ENCODE measurements at places on chromosomes 3 and 15.

- no peak for DNase-seq
- H3K4me3 ChIP-seq, result no peak overlapping the region
- H3K27ac ChIP-seq, result no peak overlapping the region
- peaks cover 12% of the 10 kb centered on the region for H3K36me3 ChIP-seq
Measured at GRCh38 chr15:36671017-36671416, 91.6 kb downstream of the CDIN1 start.

GRCh38 chr3:13483988-13484695, 4.0 kb downstream of the HDAC11 start:
- H3K27me3 ChIP-seq, result no peaks in the 10 kb centered on the region
- no peak for DNase-seq
- no peak overlapping the region for H3K4me3 ChIP-seq
- peaks cover 12% of the 10 kb centered on the region for H3K36me3 ChIP-seq

GRCh38 chr3:30604093-30604492, 2.3 kb upstream of the TGFBR2 start:
- no peaks in the 10 kb centered on the region for H3K27me3 ChIP-seq
- H3K36me3 ChIP-seq, result no peaks in the 10 kb centered on the region
- no peak for DNase-seq
- H3K4me3 ChIP-seq, result no peak overlapping the region
- no peak overlapping the region for H3K27ac ChIP-seq
- H3K4me1 ChIP-seq, result peaks cover 4% of the 10 kb centered on the region

GRCh38 chr3:33355611-33356010, 78.4 kb downstream of the FBXL2 start:
- H3K27me3 ChIP-seq, result no peaks in the 10 kb centered on the region
- DNase-seq, result no peak
- no peak overlapping the region for H3K27ac ChIP-seq
- peaks cover 1% of the 10 kb centered on the region for H3K4me1 ChIP-seq
- H3K4me3 ChIP-seq, result no peak overlapping the region
- H3K36me3 ChIP-seq, result no peaks in the 10 kb centered on the region

- no peak overlapping the region for H3K4me3 ChIP-seq
- no peaks in the 10 kb centered on the region for H3K27me3 ChIP-seq
- no peak overlapping the region for H3K27ac ChIP-seq
- H3K36me3 ChIP-seq, result no peaks in the 10 kb centered on the region
Measured at GRCh38 chr3:108152274-108152673, 61.4 kb upstream of the CD47 start.

- no peaks in the 10 kb centered on the region for H3K4me1 ChIP-seq
- no peak overlapping the region for H3K4me3 ChIP-seq
- DNase-seq, result no peak
- H3K27ac ChIP-seq, result no peak overlapping the region
- no peaks in the 10 kb centered on the region for H3K27me3 ChIP-seq
Measured at GRCh38 chr3:35966629-35967464, 327.5 kb downstream of the ARPP21 start.

- H3K27me3 ChIP-seq, result no peaks in the 10 kb centered on the region
- no peak overlapping the region for H3K27ac ChIP-seq
- no peak for DNase-seq
- no peak overlapping the region for H3K4me3 ChIP-seq
Measured at GRCh38 chr3:159319156-159319555, 517.3 kb downstream of the MFSD1 start.

DNA sequence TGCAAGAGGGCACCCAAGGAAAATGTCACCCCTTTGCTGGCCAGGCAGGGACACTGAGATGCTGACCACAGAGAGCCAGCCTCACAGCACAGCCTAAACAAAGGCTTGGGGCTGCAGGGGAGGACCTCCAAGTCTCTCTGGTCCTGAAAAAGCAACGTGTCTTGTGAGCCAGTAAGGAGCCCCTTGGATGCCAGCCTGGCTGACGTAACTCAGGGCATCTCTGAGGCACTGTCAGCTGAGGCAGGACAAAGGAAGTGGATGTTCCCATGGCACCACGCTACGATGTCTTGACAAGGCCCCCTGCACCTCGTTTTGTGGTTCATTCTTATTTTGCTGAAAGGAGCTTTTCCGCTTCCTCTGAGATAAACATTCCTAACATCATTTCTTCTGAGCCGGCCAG, 160.7 kb downstream of the OR4M2 start:
- H3K27me3 ChIP-seq, result no peaks in the 10 kb centered on the region
- no peak for DNase-seq
- H3K27ac ChIP-seq, result no peak overlapping the region
- no peaks in the 10 kb centered on the region for H3K36me3 ChIP-seq
- H3K4me3 ChIP-seq, result no peak overlapping the region
- H3K4me1 ChIP-seq, result no peaks in the 10 kb centered on the region

DNA sequence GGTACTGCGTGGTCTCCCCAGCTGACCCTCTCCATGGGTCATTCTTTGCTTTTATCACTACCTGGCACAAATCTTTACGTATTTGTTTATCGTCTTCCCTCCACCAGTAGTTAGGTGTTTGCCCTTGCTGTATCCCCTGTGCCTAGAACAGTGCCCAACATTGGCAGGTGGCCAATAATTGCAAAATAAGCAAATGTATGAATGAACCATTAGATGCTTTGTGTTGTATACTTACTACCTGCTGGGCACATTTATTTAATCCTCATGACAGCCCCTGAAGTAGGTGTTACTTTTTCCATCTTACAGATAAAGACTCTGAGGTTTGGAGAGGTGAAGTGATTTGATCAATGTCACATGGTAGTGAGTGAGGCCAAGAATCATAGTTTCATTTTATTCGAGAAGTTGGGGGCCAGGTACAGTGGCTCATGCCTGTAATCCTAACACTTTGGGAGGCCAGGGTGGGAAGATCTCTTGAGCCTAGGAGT, 2.0 kb upstream of the TWF2 start:
- no peaks in the 10 kb centered on the region for H3K27me3 ChIP-seq
- H3K4me1 ChIP-seq, result peaks cover 47% of the 10 kb centered on the region
- H3K27ac ChIP-seq, result no peak overlapping the region
- DNase-seq, result no peak
- no peaks in the 10 kb centered on the region for H3K36me3 ChIP-seq
- no peak overlapping the region for H3K4me3 ChIP-seq

DNA sequence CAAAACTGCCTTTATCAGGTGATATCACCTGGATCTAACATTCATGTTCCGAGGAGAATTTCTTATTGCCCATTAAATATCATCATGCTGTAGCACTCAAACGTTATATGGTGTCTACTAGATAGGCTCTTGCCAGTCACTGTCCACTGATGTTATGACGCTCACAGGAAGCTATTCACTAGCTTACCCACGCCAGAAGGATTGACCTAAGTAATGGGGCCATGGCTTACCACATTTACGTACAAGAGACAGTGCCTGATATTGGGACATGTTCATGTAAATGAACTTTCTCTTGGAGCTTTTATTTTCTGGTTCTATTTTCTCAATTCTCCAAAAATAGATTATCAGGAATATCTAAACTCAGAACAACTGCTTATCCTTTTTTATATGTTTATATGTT, 91.7 kb upstream of the NAALADL2 start:
- H3K27me3 ChIP-seq, result no peaks in the 10 kb centered on the region
- no peak for DNase-seq
- no peak overlapping the region for H3K4me3 ChIP-seq
- no peaks in the 10 kb centered on the region for H3K4me1 ChIP-seq
- H3K27ac ChIP-seq, result no peak overlapping the region

DNA sequence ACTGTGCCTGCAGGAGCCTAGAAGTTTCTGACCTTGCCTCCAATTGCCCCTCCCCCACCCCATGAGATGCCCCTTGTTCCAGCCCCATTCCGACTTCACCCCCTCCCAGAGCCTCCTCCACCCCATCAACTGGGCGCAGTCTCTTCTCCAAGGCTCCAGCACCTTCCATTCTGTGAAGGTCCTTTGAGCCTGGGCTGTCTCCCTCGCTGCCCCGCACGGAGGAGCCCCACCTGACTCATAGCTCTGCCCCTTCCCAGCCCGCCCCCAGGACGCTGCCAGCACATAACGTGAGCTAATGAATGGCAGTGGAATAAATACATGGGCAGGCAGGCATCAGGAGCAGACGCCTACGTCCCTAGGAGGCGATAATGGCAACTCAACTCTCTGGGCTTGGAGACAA, 113.1 kb downstream of the NUP210 start:
- peaks cover 4% of the 10 kb centered on the region for H3K27me3 ChIP-seq
- no peaks in the 10 kb centered on the region for H3K36me3 ChIP-seq
- H3K4me3 ChIP-seq, result no peak overlapping the region
- no peak overlapping the region for H3K27ac ChIP-seq

DNA sequence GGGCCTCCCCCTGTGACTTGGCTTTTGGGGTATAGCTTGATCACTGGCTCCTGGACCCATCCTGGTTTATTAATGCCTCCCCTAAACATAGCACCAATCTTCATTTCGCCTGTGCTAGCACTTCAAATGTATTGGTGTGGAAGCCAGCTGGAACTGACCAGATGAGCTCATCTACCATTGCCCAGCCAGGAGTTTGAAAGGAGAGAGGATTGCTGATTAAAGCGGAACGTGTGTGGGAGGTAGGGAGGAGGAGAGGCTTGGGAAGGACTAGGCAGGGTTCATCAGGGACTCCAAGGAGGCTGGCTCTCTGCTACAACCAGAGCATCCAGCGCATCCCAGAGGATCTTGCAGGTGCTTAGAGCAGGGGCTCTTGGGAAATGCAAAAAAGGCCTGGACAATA, 34.4 kb upstream of the TLE3 start:
- no peaks in the 10 kb centered on the region for H3K36me3 ChIP-seq
- H3K27ac ChIP-seq, result no peak overlapping the region
- no peak overlapping the region for H3K4me3 ChIP-seq
- peaks cover 44% of the 10 kb centered on the region for H3K27me3 ChIP-seq

DNA sequence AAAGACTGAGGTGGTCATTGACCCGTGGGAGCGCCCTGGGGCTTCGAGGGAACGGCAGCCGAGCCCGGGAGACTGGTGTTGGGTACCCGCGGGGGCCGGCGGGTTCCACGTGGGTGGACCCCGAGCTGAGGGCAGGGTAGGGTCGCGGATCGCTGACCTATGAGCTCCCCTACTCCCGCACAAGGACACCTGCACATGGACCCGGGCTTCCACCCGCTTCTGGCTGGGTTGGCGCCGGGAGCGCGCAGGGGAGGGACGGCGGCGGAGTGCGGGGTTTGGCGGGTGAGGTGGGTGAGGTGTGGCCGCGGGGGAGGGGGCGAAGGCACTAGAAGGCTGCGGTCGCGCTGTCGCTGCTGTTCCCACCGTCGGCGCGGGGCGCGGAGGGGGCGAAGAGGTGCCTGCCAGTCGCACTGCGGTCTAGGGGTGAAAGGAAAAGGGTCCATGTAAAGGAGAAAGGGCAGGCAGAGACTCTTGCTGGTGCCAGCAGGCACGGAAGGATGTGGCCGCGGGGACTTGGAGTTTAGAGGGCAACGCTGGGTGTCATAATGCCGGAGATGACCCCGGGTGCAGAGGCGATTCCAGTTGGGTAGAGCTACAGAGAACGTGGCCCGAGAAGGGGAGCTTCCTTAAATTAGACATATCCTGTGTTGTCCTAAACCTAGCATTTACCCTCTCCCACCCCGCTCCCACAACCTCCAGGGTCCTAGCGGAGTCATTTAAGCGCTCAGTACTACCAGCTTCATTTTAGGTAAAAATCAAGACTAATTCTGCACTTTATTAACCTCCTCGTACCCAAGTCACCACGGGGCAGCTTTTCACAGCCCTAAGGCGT, 245.9 kb upstream of the TOPAZ1 start:
- no peak for DNase-seq
- H3K4me3 ChIP-seq, result peak overlapping the region; percentile 95
- peaks cover 43% of the 10 kb centered on the region for H3K4me1 ChIP-seq
- no peaks in the 10 kb centered on the region for H3K27me3 ChIP-seq
- peak overlapping the region; percentile 22 for H3K27ac ChIP-seq

DNA sequence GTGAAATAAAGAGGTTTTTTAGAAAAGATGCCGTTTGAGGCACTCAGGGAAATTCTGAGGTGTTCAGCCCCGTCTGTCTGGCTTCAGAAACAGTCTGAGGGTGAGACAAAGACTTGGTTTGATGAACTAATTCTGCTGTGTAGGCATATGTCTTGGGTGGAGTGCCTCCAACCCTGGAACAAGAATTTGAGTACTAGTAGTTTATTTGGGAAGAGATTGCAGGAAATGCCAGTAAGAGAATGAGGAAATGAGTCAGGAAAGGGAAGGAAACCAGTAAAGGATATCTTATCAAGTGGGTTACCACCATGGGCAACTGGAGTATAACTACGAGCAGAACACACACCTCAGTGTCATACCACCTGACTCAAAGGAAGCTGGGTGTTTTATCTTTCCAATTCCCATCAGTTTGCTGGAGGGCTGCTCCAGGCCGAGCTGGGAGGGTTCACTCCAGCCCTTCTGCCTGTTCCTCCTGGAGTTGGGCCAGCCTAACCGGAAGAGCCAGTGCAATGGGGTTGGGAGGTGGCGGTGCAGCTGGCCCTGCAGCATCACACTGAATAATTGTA, 75.3 kb downstream of the TGFBR2 start:
- peaks cover 3% of the 10 kb centered on the region for H3K4me1 ChIP-seq
- no peaks in the 10 kb centered on the region for H3K27me3 ChIP-seq
- DNase-seq, result peak; percentile 56
- H3K4me3 ChIP-seq, result peak overlapping the region; percentile 34

DNA sequence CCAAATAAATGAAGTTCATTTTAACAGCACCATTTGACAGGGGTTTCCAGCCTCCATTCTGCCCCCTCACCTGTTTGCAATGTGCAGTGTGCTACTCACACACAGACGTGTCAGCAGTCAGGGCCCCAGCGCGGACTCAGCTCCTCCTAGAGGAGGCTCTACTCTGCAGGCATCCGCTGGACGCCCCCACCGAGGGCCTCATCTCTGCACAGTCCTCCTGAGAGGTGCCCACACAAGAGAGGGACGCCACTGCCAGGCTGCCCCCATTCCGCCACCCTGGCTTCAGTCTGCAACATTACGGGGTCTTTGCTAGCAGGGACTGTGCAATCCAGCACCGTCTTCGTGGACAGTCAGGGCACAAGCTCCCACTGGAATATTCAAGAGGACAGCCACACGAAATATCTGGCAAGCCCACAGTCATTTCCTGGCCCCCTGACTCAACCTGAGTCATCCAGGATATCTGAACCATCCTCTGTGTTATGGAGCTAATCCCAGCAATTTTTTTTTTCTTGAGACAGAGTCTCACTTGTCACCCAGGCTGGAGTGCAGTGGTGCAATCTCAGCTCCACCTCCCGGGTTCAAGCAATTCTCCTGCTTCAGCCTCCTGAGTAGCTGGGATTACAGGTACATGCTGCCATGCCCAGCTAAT, 255.0 kb downstream of the OCA2 start:
- no peaks in the 10 kb centered on the region for H3K36me3 ChIP-seq
- H3K4me3 ChIP-seq, result no peak overlapping the region
- DNase-seq, result peak; percentile 55
- peaks cover 8% of the 10 kb centered on the region for H3K4me1 ChIP-seq
- no peaks in the 10 kb centered on the region for H3K27me3 ChIP-seq
